ENCODE measurements at places on chromosomes 16 and 17. TPM values are rescaled to one million over a fixed set of nuclear protein-coding genes. Genes with fewer than 3 reads are reported as not detected.
A peak's percentile ranks its signal among the peaks of the same experiment; 100 is the strongest.

Gene NECAB2
- not detected for total RNA-seq

Gene BCAR1
- 52.7 TPM for total RNA-seq

Gene CHST4
- 0.47 TPM for total RNA-seq

Gene SOX8
- total RNA-seq, result 0.25 TPM

Gene TPSG1
- total RNA-seq, result 1.9 TPM

Gene PKMYT1
- 12.0 TPM for total RNA-seq

Gene PPP1R27
- not detected for total RNA-seq

Gene SALL1
- total RNA-seq, result 0.13 TPM

Gene CHD9NB
- 2.6 TPM for total RNA-seq

DNA sequence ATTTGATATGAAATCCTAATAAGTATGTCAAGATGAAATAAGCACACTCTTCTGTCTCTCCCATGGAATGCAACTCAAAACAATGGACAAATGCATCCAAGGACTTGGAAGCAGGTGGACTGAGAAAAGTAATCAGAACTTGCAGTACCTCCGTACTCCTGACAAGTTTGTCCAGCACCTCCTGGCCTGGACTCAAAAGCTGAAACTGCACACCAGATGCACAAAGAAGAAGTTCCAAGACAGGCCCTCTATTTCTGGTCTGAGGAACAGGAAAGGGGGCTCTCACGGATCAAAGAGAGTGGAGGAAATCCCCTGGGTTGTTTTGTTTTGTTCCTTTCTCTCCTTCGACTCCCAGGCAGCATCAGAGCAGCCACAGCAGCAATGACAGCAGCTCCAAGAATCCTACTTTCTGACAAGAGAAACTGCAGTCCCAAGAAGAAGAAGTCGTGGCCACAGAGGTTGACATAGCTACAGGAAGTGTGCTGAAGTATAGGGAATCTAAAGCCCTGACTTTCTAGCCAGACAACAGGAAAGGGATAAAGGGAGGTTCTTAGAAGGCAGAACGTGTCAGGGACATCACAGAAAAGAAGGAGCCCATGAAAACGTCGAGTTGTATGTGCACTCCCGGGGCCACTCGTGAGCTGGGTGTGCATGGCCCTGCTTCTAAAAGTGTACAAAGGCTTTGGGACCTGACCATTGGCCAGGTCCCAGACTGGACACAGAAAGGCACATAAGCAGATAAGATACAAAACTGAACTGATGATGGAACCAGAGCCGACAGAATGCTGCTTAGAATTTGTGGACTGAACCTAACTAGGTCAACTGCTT, 29.3 kb downstream of the AKAP10 start:
- no peak for DNase-seq

DNA sequence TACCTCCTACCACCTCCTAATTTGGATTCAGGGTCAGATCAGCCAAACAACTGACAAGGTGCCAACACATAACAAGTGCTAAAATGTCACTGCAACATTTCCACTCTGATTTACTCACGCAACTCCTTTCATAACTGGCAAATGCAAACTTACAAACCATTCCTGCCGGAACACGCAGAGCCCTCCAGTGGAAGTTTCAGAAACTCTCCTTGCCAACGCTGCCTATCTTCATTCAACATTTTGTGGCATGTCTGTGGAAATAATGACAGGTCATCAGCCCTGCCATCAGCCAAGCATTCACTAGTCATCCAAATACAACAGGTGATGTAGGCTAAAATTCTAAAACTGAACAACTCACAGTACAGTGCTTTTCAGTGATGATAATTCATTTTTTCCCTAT, 37.7 kb upstream of the OR3A1 start:
- DNase-seq, result no peak

DNA sequence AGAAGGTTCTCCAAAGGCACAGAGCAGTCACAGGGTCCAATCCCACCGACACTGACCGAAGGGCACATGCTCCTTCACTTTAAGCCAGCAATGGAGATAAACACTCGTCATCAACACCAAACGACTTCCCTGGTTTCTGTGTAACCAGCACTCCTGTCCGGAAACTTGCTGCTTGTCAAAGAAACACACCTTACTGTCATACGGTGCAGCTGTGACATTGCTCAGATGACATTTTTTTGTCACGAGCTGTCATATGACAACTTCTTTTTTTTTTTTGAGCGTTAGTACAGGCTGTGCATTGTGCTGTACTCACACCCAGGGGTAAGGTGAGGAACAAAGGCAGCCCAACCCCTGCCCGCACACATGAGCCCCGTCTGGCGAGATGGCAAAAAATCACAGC, 39.2 kb downstream of the TLE7 start:
- no peak for DNase-seq

DNA sequence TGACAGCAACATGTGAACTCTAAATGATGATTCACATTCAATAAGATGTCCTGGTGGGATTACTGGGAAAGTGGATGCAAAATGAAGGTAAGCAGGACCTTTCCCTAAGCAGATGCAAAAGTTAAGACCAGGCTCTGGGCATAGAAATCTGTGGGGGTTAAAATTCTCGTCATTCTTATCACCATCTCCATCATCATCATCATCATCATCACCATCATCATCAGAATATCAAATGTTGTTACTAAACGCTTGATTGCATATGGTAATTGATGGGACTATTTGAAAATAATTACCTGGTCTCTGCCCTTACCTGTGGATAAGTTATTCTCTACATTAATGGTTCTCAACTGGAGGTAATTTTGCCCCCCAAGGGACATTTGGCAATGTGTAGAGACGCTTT, 41.9 kb upstream of the TMEM132E start:
- DNase-seq, result no peak

GRCh38 chr16:46852130-46852529, 21.1 kb upstream of the C16orf87 start:
- DNase-seq, result no peak

DNA sequence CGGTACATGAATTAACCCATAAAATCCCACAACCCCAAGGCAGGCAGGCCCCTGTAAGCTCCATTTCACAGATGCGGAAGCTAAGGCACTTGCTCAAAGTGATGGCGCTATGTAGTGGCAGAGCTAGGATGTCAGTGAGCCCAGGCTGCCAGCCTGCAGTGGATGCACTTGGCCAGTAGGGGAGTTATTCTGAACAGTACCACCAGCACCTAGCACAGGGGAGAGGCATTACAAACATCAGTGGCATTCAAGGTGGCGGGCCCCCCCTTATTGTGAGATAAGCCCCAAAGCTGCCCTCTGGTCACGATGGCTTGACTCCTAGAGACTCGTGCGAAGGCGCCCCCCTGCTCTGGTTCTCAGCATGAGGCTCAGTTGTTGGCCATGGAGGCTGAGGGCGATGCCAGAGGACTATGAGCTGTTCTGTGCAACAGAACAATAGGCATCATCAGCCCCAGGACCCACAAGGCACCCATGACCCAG, 33.8 kb downstream of the GTF3C1 start:
- DNase-seq, result peak; percentile 27

DNA sequence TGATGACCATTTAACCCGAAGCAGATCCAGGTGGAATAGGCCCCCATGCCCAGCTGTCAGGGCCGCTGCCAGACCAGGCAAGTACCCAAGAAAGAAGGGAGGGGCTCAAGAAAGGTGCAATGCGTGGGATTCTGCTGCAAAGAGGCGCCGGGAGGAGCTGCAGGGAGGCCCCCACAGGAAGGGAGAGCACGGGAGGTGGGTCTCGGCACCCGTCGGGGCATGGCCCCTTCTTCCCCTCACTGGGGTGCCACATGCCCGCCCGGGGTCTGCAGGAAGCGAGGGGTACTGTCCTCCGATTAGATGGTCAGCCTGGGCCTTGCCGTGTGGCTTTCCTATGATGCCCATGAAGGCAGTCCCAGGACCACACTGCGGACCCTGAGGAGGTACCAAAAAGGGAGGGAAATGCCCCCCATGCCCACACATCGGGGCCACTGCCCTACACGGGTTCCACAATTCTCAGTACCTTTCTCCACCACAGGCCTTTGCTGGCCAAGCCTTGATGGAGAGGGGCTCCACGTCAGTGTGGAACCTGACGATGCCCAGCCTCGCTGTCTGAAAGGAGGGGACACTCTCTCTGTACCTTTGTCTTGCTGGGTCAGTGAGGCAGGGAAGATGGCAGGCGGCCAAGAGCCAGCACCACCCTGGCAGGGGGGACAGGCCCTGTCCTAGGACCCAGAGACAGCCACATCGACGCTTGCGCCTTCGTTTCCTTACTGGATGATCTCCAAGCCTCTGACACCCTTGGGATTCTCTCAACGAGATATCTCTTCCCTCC, 45.5 kb upstream of the DNAH17 start:
- DNase-seq, result no peak

DNA sequence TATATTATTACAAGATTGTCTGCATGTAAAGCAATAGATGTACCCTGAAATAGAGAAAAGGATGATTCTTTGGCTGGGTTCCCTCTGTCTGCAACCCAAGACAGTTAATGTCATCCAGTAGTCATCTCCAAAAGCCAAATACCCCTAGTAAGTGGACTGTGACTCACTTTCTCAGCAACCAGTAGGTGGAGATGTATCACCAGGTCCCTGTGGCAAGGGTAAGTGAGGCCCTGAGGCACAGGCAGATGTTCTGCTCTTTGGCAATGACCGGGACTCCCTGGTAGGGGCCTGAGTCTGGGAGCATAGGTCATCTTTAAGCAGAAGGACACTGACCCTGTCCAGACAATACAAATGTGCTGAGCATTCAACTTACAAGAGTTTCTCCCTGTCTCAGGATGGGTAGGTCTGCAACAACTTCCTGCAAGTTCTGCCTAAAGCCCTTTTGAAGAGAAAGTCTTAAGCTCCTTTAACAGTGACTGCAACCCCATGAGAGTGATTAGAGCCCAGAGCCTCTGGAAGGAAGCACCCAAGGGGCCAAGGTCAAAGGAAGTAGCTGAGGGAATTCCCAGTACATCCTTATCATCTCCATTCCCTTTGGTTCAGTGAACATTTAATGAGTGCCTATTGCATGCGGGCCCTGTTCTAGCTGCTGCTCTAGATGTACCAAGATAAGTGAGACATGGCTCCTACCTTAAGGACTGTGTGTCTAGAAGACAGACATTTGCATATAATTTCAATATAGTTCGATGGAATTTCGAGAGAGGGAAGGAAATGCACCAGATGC, 31.9 kb downstream of the PMP22 start:
- DNase-seq, result peak; percentile 60

- peak; percentile 54 for DNase-seq
Measured at GRCh38 chr16:56277075-56277474, 85.8 kb downstream of the GNAO1 start.

- DNase-seq, result no peak
Measured at GRCh38 chr16:84454611-84455010, 49.8 kb downstream of the MEAK7 start.

DNA sequence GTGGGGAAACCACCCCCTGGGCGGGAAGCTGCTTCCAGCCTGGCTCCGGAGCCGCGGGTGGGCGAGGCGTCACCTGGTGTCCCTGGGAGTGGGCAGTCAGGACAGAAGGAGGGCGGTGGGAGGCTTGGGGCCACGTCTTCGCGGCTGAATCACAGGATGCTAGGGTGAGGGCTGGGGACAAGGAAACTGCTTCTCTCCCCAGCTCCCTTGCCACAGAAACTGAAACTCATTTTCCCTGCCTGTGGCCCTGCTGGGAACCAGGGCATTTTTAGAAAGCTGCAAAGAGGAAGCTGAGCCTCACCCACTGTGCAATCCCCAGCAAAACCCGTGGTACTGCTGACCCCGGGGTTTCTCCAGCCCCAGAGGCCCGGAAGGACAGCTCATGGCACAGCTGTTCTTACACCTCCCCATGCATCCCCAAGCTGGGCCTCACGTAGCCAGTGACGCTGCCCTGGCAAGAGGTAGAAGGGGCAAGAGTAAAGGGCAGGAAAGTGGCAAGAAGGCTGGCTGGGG, 8.2 kb downstream of the RHBDF2 start:
- peak; percentile 80 for DNase-seq

GRCh38 chr16:88869673-88869980, 3.2 kb upstream of the PABPN1L start:
- peak; percentile 17 for DNase-seq

GRCh38 chr17:67335245-67335835, 31.0 kb downstream of the PSMD12 start:
- no peak for DNase-seq

DNA sequence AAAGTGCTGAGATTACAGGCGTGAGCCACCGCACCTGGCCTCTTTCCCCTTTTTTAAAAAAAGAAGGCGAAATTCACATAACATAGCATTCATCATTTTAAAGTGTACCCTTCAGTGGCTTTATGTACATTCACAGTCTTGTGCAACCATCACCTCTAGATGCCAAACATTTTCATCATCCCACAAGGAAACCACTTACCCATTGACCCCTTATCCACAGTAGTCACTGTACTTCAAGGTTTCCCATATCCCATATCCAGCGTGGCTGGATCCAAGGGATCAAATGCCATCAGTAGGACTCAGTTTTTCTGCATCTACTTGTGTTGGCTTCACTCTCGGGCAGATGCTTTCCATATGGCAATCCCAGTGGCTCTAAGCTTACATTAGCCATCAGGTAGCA, 50.3 kb downstream of the BMERB1 start:
- no peak for DNase-seq

- no peak for DNase-seq
Measured at GRCh38 chr17:10116267-10116666, 82.1 kb downstream of the GAS7 start.

GRCh38 chr17:34198519-34198918, 56.6 kb upstream of the CCL2 start:
- no peak for DNase-seq

DNA sequence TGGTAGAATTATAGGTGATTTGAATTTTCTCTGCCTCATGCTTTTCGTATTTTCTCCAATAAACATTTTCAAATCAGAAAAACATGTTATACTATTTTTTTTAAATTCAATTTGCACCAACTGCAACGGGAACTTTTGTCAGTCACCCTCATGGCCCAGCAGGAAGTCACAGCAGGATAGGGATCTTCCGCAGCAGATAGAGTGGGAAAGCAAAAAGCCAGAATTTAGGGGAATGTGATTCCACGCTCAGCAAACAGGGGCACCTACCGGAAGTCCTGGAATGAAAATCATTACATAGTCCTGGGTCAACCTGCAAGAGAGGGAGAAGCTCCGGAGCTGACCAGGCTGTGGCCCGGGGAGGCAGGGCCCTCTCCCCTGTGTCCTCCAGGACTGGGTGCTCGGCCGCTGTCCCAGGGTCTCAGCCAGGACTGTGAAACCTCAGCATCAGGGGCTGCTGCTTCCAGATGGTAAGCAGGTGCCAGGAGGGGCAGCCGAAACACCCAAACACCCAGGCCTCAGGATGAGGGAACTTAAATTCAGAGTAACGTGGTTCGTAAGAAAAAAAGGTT, 3.9 kb downstream of the SLC47A2 start:
- no peak for DNase-seq

- no peak for DNase-seq
Measured at GRCh38 chr16:86901483-86901882, 323.1 kb downstream of the FOXL1 start.
